ENCODE measurements at places on chromosomes 4 and X. TPM values are rescaled to one million over a fixed set of nuclear protein-coding genes. Genes with fewer than 3 reads are reported as not detected.
A peak's percentile ranks its signal among the peaks of the same experiment; 100 is the strongest.

DNA sequence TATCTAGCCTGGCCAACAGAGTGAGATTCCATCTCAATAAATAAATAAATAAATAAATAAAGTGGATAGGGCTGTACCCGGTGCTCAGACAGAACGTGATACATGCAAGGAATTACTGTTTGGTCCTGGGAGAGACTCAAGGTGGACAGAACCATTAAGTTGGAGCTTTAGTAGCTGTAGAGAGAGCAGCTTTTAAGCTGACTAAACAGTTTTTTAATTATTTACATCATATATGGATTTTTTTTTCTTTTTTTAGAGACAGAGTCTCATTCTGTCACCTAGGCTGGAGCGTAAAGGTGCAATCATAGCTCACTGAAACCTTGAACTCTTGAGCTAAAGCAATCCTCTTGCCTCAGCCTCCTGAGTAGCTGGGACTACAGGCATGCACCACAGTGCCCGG lies 92.5 kb upstream of the ATP6AP2 start:
- no peaks in the 10 kb centered on the region for H3K36me3 ChIP-seq
- no peak for DNase-seq
- H3K27me3 ChIP-seq: no peaks in the 10 kb centered on the region
- H3K27ac ChIP-seq: no peak overlapping the region
- H3K4me3 ChIP-seq: no peak overlapping the region

DNA sequence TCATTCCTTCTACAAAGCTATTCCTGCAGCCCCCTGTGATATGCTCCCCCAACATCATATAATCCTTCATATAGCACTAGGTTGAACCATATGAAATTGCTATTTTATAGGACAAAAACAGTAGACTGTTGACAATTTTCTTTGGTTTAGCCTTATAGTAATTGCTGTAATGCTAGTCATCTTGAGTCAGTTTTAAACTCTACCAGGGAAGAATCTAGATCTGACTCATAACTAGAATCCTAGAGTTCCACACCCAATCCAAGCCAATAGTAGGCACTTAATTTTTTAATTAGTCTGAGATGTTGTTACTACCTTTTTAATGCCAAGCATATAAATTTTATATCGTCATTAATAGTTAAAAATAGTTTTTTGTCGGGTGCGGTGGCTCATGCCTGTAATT lies 136.8 kb downstream of the CHRNA9 start:
- peaks cover 5% of the 10 kb centered on the region for H3K4me1 ChIP-seq
- no peak overlapping the region for H3K27ac ChIP-seq
- no peaks in the 10 kb centered on the region for H3K36me3 ChIP-seq
- H3K27me3 ChIP-seq: no peaks in the 10 kb centered on the region
- DNase-seq: no peak

DNA sequence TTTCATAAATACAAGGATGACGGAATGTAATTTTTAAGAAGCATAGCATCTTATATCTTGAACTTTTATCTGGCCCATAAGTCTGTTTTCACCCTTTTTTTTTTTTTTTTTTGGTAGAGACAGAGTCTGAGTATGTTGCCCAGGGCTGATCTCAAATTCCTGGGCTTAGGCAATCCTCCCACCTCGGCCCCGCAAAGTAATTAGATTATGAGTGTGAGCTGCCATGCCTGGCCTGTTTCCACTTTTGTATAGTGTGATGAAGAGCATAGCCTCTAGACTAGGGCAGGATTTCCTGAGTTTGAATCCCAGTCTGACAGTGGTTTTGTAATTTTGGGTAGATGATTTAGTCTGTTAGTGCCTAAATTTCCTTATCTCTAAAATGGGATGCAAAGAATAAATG lies 11.0 kb downstream of the STIM2 start:
- peaks cover 73% of the 10 kb centered on the region for H3K4me1 ChIP-seq
- peaks cover 3% of the 10 kb centered on the region for H3K36me3 ChIP-seq
- H3K4me3 ChIP-seq: no peak overlapping the region
- DNase-seq: no peak
- H3K27me3 ChIP-seq: no peaks in the 10 kb centered on the region

Gene OPHN1
- total RNA-seq: 0.46 TPM

DNA sequence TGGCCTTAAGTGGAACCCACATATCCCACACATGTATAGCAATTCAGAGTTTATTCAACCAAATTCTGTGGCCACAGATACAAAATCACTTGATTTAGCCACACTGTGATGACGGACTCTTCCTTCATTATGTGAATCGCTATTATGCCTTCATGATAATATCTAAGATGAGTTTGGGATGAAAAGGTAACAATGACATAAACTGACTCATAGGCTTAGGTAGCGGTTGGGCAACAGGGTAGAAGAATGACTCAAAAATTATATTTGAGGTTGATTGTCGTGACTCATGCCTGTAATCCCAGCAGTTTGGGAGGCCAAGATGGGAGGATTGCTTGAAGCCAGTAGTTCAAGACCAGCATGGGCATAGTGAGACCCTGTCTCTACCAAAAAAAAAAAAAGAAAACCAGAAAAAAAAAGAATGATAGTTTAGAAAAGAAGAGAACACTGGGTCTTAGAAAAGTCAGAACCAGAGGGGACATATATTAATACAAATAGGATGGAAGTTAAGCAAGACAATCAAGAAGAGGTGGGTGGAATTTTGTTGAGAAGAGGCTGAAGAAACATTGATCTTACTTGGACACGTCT lies 70.4 kb upstream of the USP9X start:
- no peak overlapping the region for H3K4me3 ChIP-seq
- peaks cover 18% of the 10 kb centered on the region for H3K4me1 ChIP-seq
- no peak overlapping the region for H3K27ac ChIP-seq
- H3K36me3 ChIP-seq: no peaks in the 10 kb centered on the region
- peak; percentile 40 for DNase-seq

GRCh38 chr4:48275247-48275646 lies 5.6 kb upstream of the TEC start:
- peaks cover 6% of the 10 kb centered on the region for H3K36me3 ChIP-seq
- no peak overlapping the region for H3K4me3 ChIP-seq
- peaks cover 11% of the 10 kb centered on the region for H3K4me1 ChIP-seq
- H3K27me3 ChIP-seq: peaks cover 8% of the 10 kb centered on the region

GRCh38 chr4:951594-952468 lies 19.6 kb downstream of the TMEM175 start:
- H3K36me3 ChIP-seq: peaks cover 6% of the 10 kb centered on the region
- no peaks in the 10 kb centered on the region for H3K27me3 ChIP-seq
- H3K4me3 ChIP-seq: no peak overlapping the region
- no peak overlapping the region for H3K27ac ChIP-seq
- peak; percentile 6 for DNase-seq
- no peaks in the 10 kb centered on the region for H3K4me1 ChIP-seq

GRCh38 chr4:113094802-113095201 lies 45.3 kb downstream of the ANK2 start:
- no peak overlapping the region for H3K4me3 ChIP-seq
- H3K27me3 ChIP-seq: peaks cover 1% of the 10 kb centered on the region
- no peak overlapping the region for H3K27ac ChIP-seq
- H3K36me3 ChIP-seq: no peaks in the 10 kb centered on the region

Data from activated CD4-positive, alpha-beta memory T cell treated with anti-CD3 and anti-CD28 coated beads for 36 hours (primary cell).